ENCODE measurements at places on chromosomes 7 and 10.

DNA sequence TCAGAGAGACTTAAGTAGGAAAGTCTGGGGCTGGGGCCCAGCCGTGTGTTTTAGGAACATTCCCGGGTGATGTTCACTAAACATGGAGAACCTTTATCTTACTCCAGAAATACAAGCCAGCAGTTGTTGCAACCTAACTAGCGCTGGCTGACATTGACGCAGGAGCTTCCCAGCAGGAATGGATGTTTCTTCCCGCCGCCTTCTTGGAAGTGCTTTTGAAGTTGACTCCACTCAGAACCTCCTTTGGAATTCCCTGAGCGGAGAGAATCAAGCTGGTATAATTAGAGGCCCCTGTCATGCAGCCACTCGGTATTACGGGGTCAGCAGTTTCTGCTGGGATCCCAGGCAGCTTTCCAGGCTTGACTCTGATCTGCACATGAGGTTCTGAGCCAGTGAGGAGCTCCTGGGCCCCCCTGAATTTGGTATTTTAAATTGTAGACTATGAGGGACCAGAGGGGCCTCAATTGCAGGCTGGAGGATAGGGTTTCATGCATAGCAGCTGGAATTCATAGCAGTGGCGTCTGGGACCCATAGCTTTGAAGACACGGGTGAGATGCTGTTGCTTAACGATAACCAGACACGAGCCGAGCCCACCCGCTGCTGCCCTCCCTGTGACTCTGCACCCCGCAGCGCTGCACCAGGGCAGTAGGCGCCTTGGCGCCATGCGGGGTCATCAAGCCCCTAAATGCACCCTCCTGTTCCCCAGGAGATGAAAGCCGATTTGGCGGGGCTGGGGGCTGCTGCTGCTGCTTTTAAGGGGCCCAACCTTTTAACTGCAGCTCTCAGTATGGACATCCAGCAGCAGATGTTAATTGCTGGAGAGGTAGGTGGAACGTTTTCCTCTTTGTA lies 61.8 kb downstream of the EEPD1 start:
- DNase-seq, result no peak

DNA sequence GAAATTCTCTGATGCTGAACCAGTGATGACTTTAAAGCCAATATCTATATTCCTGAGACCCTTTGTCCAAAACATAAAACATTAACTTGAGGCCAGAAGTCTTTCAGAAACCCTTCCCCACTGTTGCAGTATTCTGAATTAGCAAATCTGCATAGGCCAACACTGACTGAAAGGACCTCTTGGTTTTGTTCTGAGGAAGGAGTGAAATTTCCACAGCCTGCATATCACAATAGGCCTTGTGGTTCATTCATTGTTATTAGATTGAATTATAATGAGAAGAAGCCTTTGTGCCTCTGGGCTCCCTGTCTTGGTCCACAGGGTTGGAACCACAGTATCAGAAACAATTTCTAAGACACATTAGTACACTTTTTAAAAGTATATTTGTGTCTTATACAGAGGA lies 90.3 kb downstream of the CCNY start:
- no peak for DNase-seq

GRCh38 chr10:28151636-28152035 lies 151.2 kb downstream of the MPP7 start:
- DNase-seq, result no peak

DNA sequence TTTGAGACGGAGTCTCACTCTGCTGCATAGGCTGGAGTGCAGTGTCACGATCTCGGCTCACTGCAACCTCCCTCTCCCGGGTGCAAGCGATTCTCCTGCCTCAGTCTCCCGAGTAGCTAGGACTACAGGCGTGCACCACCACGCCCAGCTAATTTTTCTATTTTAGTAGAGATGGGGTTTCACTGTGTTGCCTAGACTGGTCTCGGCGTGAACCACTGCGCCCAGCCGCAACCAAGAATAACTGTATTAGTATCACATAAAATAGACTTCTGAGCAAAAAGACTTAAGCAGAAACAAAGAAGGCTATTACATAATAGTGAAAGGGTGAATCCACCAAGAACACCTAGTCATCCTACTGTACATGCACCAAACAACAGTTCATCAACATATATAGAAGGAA lies 67.6 kb upstream of the TFEC start:
- no peak for DNase-seq
